ENCODE measurements at places on chromosomes 4 and X.

GRCh38 chr4:46505131-46505530 is 115.2 kb upstream of the GABRA2 start:
- no peak for DNase-seq

GRCh38 chr4:67546004-67546356 is 677 bp upstream of the CENPC start:
- DNase-seq, result no peak

DNA sequence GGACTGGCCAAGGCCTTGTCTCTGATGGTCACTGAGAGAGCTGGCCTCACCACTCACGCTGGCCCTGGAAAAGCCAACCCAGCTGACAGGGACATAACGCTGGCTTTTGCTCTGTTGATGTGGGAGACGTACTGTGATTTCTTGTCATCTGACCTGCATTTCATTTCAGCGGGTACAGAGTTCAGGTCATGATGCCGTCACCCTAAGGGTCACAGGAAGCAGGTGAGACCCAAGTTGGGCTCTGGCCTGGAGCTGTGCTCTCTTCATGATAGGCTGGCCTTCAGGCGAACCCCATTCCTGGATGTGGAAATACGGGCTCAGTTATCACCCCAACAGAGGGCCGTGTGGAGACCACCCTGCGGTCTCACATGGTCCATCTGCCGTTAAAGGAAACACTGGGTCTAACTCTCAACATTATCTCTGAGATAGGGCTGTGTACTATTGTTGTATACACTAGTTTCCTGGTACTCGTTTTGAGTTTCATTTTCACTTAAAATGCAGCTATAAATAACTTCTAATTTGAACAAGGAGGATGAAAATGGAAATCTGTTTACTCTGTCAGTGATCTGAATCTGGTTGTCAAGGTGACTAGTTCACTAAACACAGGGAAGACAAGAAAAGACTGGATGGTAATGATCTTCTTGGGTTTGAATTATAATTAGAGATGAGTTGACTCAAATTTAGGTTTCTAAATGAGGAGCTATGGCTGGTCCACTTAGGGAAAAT is 89.1 kb downstream of the TBC1D9 start:
- no peak for DNase-seq

DNA sequence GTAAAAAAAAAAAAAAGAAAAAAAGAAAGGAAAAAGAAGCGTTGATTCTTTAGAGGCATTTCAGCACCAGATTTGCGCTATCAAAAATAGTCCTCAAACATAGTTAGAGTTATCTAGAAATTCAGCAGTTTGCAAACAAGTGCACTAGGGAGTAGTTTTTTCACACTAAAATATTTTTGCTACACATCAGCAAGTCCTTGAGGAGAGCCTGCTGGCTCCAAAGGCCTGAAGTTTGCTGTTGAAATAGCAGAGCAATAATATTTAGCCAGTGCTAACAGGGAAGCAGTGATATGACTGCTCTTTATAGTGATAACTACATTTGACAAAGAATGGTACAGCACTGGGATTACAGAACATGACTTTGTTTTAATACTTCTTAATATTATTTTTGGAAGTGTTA is 472.2 kb downstream of the PCDH7 start:
- no peak for DNase-seq

- DNase-seq, result no peak
Measured at GRCh38 chrX:108235986-108236385, 144.4 kb downstream of the ATG4A start.

- no peak for DNase-seq
Measured at GRCh38 chr4:92988301-92988700, 684.5 kb downstream of the GRID2 start.

DNA sequence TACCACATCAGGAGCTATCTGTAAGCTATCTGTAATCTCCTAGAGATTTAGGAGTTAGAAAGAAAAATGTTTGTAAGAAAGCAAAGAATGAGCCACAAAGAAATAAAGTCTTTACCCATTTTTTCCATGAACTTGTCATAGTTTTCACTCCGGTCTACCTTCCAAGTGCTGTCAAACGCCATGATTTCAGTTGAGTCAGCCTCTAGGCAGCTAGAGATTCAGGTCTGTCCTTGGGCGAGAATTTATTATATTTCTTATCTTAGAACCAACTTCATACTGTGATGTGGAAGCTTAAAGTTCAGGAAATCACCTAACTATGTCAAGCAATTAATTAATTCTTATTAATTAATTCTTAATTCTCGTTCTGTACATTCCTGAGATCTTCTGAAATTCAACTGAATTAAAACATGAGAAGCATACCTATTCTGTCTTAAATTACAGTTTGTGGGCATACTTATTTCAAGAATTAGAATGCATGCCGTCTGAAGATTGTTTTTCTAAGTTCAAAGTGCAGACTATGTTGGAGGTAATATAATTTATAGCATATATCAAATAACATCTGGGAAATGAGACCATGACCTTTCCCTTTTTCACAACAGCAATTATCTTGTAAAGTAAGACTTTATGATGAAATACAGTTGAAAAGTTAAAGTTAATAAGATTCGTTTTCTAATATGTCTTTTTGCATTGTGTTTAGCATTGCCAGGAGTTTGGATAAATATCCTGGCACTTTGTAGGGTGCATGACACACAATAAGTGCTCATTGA is at the start of gene FABP2:
Gene FABP2, minus strand, starts transcription at position 218 of the 767 bp plus-strand sequence. Its CDS starts 36 bp downstream, at position 182.
- DNase-seq, result no peak

GRCh38 chr4:113289766-113290165 is 240.3 kb downstream of the ANK2 start:
- no peak for DNase-seq

DNA sequence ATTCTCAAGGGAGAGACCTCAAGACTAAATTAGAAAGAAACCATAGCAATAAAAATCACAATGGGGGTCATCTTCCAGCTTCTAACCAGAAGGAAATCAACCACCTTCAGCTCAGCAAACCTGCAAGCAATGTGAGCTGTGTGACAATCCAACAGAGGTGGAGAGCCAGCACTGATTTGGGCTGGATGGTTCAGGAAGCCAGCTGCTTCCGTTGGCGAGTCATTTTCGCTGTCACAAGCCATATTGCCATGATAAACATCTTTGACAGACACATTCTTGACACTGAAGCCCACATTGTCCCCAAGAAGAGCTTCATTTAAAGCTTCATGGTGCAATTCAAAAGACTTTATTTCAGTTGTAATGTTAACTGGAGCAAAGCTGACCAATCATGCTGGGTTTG is 22.7 kb downstream of the F8A1 start:
- DNase-seq, result no peak

GRCh38 chr4:188254211-188254610 is 115.0 kb downstream of the TRIML1 start:
- no peak for DNase-seq

DNA sequence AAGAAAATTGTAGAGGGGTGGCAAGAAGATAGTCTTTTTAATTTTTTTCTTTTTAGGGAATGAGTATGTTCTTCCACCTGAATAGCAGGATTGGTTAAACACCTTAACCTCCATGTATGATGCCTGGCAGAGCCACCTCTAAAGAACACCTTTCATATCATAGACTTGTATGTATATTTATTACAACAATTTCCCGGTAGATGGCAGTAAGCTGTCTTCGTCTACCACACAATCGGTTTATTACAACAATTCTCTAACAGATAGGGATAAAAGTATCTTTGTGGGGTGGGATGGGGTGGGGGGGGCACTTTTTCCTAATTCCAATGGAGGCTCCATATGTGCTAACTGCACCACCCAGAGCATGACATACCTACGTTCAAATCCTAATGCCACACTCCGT is 255.5 kb downstream of the LDB2 start:
- DNase-seq, result no peak

DNA sequence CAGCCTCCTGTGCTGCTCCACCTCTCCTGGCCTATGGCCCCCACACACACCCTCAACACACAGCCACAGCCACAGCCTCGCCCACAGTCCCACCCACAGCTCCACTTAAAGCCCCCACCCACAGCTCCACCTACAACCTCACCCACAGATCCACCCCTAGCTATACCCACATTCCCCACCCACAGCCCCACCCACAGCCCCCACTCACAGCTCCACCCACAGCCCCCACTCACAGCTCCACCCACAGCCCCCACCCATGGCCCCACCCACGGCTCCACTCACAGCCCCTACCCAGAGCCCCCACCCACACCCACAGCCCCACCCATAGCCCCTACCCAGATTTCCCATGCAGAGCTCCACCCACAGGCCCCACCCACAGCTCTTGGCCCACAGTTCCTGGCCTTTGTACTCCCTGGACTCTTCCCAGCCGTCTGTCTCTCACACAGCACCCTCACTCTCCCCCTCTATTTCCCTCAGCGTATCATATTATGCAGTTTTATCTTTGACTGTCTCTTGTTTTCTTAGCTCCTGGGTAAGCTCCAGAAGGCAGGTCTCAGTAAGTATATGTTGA is 322.5 kb downstream of the EVC2 start:
- DNase-seq, result no peak

DNA sequence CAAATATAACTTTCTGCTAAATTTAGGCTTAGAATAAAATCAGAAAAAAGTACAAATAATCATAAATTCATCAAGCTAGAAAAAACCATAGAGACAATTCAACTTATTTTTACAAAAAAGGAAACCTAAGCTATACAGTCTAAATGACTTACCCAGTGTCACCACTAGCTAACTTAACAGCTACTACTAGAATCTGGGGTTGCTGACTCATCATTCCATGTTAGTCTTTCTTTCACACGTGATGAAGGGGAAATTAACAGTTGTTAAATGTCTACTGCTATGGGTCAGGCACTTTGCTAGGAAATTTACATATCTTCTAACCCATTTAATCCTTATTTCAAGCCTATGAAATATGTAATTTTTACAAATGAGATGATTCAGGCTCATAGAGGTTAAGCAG is 349.3 kb upstream of the GALNT7 start:
- no peak for DNase-seq

GRCh38 chr4:124433044-124433443 is 279.5 kb downstream of the ANKRD50 start:
- no peak for DNase-seq

DNA sequence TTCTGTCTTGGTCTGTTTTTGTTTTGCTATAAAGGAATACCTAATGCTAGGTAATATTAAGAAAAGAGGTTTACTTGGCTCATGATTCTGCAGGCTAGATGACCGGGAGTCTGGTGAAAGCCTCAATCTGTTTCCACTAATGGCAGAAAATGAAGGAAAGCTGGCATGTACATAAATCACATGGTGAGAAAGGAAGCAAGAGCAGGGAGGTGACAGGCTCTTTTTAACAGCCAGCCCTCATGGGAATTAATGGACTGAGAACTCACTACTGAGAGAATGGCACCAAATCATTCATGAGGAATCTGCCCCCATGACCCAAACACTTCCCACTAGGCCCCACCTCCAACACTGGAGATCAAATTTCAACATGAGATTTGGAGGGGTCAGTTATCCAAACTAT is 27.6 kb downstream of the SATL1 start:
- DNase-seq, result no peak

DNA sequence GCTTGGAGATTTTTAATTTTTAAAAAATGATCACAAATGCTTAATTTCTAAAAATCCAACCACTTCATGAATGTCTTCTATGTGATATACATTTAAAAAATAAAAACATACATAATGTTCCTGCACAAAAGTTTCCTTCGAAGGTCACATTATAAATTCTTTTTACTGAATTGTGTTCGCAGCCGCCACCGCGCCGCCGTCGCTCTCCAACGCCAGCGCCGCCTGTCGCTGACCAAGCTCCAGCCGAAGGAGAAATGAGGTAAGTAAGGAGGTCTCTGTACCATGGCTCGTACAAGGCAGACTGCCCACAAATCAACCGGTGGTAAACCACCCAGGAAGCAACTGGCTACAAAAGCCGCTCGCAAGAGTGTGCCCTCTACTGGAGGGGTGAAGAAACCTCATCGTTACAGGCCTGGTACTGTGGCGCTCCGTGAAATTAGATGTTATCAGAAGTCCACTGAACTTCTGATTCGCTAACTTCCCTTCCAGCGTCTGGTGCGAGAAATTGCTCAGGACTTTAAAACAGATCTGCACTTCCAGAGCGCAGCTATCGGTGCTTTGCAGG is 48.8 kb upstream of the NEUROG2 start:
- DNase-seq, result no peak

GRCh38 chr4:183909801-183910200 is 4.7 kb downstream of the STOX2 start:
- no peak for DNase-seq

DNA sequence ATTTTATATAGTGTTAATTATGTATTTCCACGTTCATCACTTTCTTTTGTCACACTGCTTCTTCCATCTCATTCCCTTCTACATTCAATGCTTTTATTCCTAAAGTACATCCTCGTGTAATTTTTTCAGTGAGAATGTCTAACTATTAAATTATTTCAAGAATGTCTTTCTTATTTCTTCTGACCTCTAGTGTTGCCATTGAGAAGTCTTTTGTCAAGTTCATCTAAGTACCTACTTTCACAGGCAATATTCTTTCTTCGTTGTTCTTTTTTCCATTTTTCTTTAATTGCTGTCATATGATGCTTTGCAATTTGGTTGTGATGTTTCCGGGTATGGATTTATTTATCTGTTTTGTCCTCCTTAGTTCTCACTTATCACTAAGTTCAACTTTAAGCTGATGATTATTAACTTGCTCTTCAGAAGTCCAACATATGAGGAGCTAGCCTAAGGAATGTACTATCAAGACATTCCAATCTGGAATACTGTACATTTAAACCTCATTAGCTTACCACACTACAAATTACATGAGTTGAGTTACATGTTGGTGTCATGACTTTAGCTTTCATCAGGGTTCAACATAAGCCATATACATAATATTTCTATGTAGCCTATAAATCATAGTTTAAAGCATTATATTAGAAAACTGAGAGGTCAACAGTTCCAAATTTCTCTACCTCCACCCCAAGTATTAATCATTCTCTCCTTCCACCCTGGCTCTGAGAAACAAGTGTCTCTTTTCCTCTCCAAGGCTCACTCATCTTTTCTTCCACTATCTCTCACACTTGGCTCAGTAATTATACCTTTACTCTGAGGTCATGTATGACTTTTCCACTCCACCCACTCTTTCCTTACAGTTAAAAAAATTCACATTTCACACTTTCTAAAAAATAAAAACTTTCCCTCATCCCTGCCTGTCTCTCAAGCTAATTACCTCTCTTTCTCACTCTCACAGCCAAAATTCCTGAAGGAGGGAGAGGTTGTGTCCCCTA is 81.5 kb downstream of the COX18 start:
- no peak for DNase-seq

DNA sequence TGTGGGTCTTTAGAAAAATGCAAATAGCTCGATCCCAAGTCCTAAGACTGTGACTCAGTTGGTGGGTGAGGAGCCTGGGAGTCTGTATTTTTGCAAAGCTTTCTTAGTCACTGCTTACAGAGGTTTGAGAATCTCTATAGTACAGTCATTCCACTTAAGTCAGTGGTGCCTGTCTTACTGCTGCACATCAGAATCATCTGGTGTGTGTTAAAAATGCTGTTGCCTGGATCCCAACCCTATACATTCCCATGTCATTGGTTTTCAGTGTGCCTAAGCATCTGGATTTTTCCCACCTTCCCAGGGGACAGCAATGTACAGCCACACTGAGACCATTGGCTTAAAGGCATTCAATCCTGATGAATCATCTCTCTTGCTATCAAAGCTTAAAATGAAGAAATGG is 21.0 kb upstream of the GEMIN8 start:
- DNase-seq, result no peak

- DNase-seq, result no peak
Measured at GRCh38 chr4:91128519-91128918, 1001.3 kb downstream of the CCSER1 start.
